ENCODE measurements at places on chromosomes 7 and 10.

GRCh38 chr7:89332026-89332425, 536.5 kb upstream of the TEX47 start:
- DNase-seq: no peak

GRCh38 chr10:93091960-93092359, 18.3 kb downstream of the CYP26A1 start:
- no peak for DNase-seq

GRCh38 chr7:139683137-139683921, 94.5 kb downstream of the HIPK2 start:
- peak; percentile 80 for DNase-seq

GRCh38 chr7:116145245-116145852, 65.0 kb upstream of the TES start:
- no peak for DNase-seq
